ENCODE measurements at places on chromosomes 12 and 14. TPM values are rescaled to one million over a fixed set of nuclear protein-coding genes. Genes with fewer than 3 reads are reported as not detected.

Gene KCNH3
- total RNA-seq, result 0.24 TPM

Gene LUM
- total RNA-seq, result 102 TPM

Gene APOF
- total RNA-seq, result not detected

Gene TNFAIP2
- 32.0 TPM for total RNA-seq

Gene OTUB2
- 1.6 TPM for total RNA-seq

Gene PLEKHH1
- 2.6 TPM for total RNA-seq

Gene SERPINA12
- total RNA-seq, result not detected

Gene FAM177A1
- 41.2 TPM for total RNA-seq

Gene CPSF2
- 56.0 TPM for total RNA-seq

Gene KCNC2
- total RNA-seq, result not detected

Gene MLF2
- total RNA-seq, result 215 TPM

Gene GALC
- total RNA-seq, result 14.8 TPM

GRCh38 chr14:103520657-103521437, 1.8 kb downstream of the CKB start:
- peak; percentile 63 for DNase-seq

- DNase-seq, result no peak
Measured at GRCh38 chr14:104957146-104958113, 20.7 kb downstream of the AHNAK2 start.

DNA sequence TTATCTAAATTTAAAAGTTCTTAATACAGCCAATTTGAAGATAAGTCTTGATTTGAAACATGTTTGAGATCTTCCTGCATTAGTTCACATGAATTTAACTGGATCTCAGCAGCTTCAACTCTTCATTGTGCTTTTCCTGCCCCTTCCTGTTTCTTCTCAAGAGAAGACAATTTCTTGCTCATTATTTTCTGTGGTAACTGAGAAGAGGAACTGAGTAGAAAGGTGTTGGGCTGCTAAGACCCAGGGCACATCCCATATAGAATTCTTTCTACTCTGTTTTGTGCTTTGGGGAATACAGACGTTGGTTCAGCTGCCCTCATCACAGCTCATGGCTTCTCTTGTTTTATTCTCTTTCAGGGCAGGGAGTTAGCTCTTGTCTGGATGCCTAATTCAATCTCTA, 110.2 kb downstream of the SNAPC1 start:
- no peak for DNase-seq

DNA sequence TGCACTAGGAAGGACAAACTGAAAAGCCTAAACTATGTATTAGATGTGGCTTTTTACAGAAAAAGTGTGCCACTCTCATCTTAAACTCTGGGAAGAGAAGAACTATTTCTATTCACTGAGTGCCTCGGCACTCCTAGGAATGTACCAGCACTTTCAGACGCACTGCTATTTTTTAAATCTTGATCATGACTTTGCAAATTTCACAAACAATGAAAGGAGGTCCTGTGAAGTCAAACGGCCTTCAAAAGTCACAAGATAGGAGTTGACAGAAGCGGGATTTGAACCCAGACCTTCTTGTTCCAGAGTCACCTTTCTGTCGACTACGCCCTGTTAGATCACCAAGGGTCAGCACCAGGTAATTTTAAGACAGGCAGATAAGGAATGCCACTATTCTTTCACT, 365.4 kb downstream of the VRK1 start:
- no peak for DNase-seq

DNA sequence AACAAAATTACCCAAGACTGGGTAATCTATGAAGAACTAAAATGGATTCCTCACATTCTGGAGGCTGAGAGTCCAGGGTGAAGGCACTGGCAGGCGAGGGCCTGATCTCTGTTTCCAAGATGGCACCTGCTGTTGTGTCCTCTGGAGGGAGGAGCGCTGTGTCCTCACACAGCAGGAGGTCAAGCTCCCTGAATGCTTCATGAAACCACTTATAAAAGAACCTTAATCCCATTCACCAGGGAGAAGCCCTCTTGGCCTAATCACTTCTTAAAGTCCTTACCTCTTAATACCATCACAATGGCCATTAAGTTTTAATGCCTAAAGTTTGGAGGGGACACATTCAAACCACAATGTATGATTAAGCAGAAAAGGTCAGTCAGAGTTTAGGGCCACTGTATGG, 172.4 kb downstream of the EMP1 start:
- no peak for DNase-seq

DNA sequence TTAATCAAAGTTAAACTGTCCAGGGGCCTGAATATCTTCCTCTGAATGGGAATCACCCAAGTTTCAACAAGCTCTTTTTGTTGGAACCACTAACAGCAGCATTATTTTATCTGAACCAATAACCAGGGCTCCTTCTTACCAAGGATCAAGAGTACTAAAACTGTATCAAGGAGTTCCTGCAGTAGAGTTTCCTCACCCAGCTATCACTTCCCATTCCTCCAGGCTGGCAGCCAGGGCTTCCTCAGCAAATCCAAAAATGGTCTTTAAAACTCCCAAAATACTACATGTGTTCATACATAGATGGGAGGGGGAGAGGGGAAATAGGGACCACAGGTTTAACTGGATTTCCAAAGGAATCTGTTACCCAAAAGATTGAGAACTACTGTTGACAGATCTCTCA, 10.5 kb downstream of the FMNL3 start:
- no peak for DNase-seq

DNA sequence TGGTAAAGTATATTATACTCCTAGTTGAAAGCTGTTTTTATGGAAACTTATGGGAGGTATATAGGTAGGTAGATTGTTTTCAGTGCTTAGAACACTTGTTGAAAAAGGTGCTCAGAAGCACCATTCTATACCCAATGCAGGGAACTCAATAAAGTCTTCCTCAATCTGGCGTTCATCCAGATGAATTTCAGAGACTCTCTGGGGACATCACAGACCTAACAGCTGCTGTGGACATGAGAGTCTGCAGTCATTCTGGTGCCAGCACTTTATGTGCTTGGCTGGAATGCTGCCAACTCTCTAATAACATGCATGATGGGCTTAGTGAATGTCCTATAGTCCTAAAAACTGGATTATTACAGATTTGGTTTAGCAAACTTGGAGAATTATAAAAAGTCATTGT, 115.9 kb downstream of the NTN4 start:
- DNase-seq, result peak; percentile 3

DNA sequence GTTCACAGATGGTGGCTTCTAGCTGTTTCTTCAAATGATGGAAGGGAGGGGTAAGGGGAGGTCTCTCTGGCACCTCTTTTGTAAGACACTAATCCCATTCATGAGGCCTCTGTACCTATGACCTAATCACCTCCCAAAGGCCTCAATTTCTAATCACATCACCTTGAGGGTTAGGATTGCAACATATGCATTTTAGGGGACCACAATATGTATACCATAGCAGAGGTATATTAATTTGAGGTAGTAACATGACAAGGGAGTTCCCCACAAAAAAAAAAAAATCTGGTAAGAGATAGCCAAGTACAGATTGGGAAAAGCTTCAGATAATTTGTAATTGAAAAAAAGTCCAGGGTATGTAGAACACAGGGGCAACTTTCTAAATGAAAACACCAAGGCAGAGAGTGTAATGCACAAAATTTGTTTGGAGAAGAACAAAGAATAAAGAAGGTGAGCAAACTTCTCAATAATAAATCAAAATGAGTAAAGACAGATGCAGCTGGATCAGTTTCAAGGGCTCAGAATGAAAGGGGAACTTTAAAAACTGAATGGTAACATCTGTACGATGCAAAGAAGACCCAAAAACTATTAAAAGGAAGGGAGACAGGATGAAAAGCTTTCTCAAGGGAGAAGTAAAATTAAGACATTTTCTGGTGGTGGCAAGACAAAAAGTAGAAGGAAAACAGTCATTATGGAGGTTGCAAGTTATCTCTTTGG, 125.5 kb upstream of the DCN start:
- DNase-seq, result no peak

- DNase-seq, result no peak
Measured at GRCh38 chr12:132445884-132446632, 43.9 kb upstream of the FBRSL1 start.

DNA sequence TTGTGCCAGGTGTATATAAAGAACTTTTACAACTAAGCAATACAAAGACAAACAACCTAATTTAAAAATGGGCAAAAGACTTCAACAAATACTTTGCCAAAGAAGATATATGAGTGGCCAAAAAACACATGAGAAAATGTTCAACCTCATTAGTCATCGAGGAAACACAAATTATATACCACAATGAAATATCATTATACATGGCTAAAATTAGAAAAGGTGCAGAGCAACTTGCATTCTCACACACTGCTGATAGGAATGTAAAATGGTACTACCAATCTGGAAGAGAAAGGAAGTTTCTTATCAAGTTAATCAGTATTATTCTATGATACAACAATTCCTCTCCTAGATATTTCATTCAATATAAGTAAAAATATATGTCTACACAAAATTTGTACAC, 131.6 kb upstream of the FRMD6 start:
- DNase-seq, result peak; percentile 23

GRCh38 chr14:75647640-75648039, 13.0 kb downstream of the ERG28 start:
- no peak for DNase-seq

DNA sequence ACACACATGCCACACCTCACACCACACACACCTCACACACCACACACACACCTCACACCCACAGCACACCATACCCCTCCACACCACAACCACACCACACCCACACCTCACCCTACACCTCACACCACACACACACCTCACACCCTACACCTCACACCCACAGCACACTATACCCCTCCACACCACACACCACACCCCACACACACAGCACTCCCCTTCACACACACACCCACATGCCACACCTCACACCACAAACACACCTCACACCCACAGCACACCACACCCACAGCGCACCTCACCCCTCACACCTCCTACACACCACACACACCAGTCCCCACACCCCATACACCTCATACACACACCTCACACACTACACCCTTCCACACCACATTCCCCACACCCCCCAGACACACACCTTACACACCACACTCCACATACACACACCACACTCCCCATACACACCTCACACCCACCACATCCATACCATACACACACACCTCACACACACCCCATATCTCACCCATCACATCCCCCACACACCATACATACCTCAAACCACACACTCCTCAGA, 80.0 kb downstream of the ACTN1 start:
- DNase-seq, result no peak
